ENCODE measurements at places on chromosomes 6 and 20. TPM values are rescaled to one million over a fixed set of nuclear protein-coding genes. Genes with fewer than 3 reads are reported as not detected.

Gene HTR1E
- total RNA-seq = not detected

Gene MRAP2
- 0.23 TPM for total RNA-seq

Gene SPATA25
- total RNA-seq = 0.29 TPM

Gene SSTR4
- not detected for total RNA-seq

Gene MYCT1
- total RNA-seq = 156 TPM

Gene SASH1
- total RNA-seq = 136 TPM

Gene EMILIN3
- 0.15 TPM for total RNA-seq

Gene SLC12A5
- 2.2 TPM for total RNA-seq

Gene OPRM1
- total RNA-seq = not detected

Gene PCSK2
- not detected for total RNA-seq

Gene TMEM244
- total RNA-seq = not detected

Gene COL9A1
- total RNA-seq = not detected

Gene PKIB
- 8.5 TPM for total RNA-seq

Gene LY6G6D
- not detected for total RNA-seq

Gene UBE3D
- total RNA-seq = 3.7 TPM

Gene CFAP206
- total RNA-seq = 0.97 TPM

Gene SLC22A7
- total RNA-seq = not detected

Gene RAB44
- not detected for total RNA-seq

Gene TGM3
- not detected for total RNA-seq

Gene RBPJL
- total RNA-seq = not detected

Gene HLA-DRB1
- total RNA-seq = 20.4 TPM

Gene DPPA5
- total RNA-seq = not detected

Gene MPC1
- total RNA-seq = 28.1 TPM

Gene CDH4
- total RNA-seq = 11.9 TPM

Gene CD93
- total RNA-seq = 604 TPM

Gene POU5F1
- total RNA-seq = not detected

Gene NT5DC1
- 5.9 TPM for total RNA-seq

Gene FNDC11
- total RNA-seq = 0.44 TPM

Gene PTGIS
- total RNA-seq = 0.53 TPM

Gene NRSN1
- total RNA-seq = not detected

Gene ZGPAT
- 40.9 TPM for total RNA-seq

Gene XRN2
- 67.5 TPM for total RNA-seq

Gene SYCP2
- total RNA-seq = 0.23 TPM

Gene DAAM2
- 1.2 TPM for total RNA-seq

Gene IMPG1
- not detected for total RNA-seq

Gene EEF1A1
- total RNA-seq = 7,387 TPM

Gene THEMIS
- not detected for total RNA-seq

Gene AIF1
- not detected for total RNA-seq

Gene BPIFB2
- not detected for total RNA-seq
